T-helper 2 cell treated with Interferon-gamma antibody and Interleukin-4, amounts not matched to agents 5 μg/mL and 100 μg/mL, for 36 hours (primary cell): ENCODE measurements at places on chromosomes 12 and 14.

DNA sequence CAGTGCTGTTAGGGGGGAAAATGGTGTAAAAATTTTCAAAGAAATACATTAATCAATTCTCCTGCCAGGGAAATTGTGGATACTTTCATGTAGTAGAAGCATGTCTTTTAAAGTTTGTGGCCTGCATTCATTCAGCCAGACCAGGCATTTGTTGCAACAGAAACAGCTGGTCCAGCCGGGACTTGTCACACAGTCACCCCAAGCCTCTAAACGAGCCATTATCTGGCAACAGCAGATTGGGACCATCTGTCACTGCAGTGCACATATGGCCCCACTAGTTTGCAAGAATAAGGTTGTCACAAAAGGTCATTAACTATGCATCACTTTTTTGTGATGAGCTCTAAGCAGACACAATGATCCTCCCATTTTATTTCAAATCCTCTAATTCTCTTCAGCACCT, 193.9 kb downstream of the PHLDA1 start:
- H3K36me3 ChIP-seq: no peaks in the 10 kb centered on the region
- H3K27me3 ChIP-seq: no peaks in the 10 kb centered on the region
- no peaks in the 10 kb centered on the region for H3K4me1 ChIP-seq
- H3K27ac ChIP-seq: no peak overlapping the region

DNA sequence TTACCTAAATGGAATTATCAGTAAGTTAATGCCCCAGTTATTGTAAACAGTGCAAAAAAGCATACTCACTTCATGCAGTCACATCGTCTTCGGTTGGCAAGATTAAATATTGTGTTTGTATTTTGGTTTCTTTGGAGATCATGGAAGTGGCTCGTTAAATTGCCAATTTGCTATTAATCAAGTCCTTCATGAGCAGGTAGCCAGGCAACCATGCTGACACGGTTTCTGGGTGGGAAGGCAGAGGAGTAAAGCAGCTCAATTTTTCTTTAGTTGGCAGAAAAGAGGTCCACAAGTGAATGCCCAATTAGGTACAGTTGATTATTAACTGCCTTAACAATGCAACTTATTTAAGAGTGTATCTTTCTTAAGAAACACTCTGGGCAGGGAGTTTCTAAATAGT, 43.9 kb downstream of the PPP4R3A start:
- peaks cover 8% of the 10 kb centered on the region for H3K4me1 ChIP-seq
- no peak overlapping the region for H3K27ac ChIP-seq
- DNase-seq: no peak

DNA sequence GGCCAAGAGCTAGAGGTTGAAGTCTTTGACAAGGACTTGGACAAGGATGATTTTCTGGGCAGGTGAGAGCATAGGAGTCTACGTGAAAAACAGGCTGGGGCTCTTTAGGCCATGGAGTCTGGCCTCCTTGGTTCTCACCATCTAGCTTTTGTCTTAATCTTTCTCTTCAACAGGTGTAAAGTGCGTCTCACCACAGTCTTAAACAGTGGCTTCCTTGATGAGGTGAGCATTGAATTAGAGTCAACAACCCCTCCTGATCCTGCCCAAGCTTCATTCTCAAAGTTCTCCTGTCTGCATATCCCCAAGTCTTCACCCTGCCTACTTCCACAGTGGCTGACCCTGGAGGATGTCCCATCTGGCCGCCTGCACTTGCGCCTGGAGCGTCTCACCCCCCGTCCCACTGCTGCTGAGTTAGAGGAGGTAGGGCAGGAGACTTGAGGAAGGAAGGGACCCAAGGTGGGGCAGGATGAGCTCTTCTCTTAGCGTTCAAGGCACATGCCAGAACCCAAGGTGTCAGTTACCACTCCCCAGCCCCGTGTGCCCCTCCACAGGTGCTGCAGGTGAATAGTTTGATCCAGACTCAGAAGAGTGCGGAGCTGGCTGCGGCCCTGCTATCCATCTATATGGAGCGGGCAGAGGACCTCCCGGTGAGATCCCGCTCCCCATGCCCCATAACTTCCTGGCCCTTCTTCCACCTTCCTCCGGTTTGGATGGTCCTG, 9.9 kb downstream of the ESYT1 start:
- H3K36me3 ChIP-seq: peaks cover 86% of the 10 kb centered on the region
- H3K27ac ChIP-seq: peak overlapping the region; percentile 80
- H3K4me3 ChIP-seq: peak overlapping the region; percentile 48
- no peaks in the 10 kb centered on the region for H3K27me3 ChIP-seq

DNA sequence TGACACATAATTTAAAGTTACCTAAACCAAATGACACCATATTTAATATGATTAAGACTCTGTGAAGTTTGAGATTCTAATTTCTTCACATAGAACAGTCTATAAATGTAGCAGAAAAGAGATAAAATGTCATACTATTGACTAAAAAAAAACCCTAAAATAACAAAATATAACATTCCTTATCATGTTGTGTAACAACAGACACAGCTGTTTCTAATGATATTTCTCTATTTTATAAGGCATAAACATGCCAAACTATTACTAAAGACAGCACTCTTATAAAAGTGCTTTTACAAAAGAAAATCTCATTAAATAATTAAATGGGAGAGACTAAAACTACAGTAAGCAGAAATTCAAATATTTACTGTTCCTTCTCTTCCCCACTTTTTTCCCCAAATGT, 49.4 kb downstream of the NOVA1 start:
- H3K4me1 ChIP-seq: no peaks in the 10 kb centered on the region
- H3K36me3 ChIP-seq: no peaks in the 10 kb centered on the region
- H3K27me3 ChIP-seq: no peaks in the 10 kb centered on the region
- DNase-seq: no peak
- no peak overlapping the region for H3K27ac ChIP-seq
- no peak overlapping the region for H3K4me3 ChIP-seq

DNA sequence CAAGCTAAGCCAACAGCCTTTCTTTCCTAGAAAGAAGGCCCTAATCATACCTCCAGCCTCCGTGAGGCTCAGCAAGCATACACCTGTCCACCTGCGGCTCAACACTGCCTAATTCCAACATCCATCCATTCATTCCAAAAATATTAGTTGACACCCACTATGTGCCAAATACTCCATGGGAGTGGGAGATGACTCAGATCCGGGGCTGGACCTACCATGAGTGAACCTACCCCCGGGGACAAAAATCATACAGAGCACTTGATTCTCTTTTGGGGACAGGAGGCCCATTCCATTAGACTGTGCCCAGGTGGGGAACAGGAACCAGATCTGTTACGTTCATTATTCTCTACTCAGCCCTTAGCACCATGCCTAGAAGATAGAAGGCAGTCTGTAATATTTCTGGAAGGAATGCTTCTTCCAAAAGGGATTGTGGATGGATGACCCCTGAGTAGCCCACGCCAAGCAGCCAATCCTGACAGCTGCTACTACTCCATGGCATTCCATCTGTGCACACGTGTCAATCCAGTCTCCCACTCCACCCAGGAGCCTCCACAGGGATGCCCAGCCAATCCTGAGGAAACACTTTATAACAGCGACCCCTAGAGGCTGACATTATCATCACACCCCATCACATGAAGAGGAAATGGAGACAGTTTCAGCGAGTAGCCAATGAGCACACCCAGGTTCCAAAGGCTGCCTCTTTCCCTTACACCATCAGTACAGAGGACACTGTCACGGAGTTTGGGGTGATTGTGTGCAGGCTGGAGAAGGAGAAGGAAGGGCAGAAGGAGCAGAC, 170.7 kb downstream of the ESRRB start:
- no peaks in the 10 kb centered on the region for H3K27me3 ChIP-seq
- DNase-seq: no peak
- no peaks in the 10 kb centered on the region for H3K4me1 ChIP-seq
- H3K36me3 ChIP-seq: no peaks in the 10 kb centered on the region

GRCh38 chr12:53709671-53710070, 17.6 kb downstream of the CALCOCO1 start:
- no peaks in the 10 kb centered on the region for H3K4me1 ChIP-seq
- no peak overlapping the region for H3K27ac ChIP-seq
- H3K36me3 ChIP-seq: peaks cover 2% of the 10 kb centered on the region
- H3K4me3 ChIP-seq: no peak overlapping the region
- DNase-seq: no peak

DNA sequence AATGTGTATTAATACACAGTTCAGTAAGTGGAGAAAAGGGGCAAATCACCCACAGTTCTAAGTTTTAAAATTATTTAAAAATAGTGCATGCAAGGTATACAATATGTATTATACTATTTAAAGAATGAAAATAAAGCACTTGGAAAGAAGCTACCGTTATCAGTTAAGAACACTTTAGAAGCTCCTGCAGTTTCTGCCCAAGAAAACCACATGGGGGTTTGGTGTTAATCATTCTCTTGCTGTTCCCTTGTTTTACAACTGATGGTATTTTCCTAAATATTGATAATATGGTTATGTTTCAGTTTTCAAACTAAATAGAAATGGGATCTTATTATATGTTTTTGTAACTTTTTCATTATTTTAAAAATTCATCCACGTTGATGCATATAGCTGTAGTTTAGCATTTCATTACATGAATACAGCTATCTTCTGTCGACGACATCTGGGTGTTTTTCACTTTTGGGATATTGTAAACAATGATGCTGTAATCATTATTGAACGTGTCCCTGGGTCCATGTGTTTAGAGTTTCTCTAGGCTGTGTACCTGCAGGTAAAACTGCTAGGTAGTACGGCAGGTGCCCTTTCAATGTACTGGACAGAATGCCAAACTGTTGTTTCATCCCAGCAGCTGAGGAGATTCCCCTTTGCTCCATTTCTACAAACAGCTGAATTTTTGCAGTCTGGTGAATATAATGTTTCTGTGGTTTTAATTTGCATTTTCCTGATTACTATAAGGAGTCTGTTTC, 64.1 kb downstream of the APPL2 start:
- H3K27ac ChIP-seq: no peak overlapping the region
- no peaks in the 10 kb centered on the region for H3K27me3 ChIP-seq
- H3K36me3 ChIP-seq: peaks cover 52% of the 10 kb centered on the region
- H3K4me1 ChIP-seq: peaks cover 19% of the 10 kb centered on the region
- DNase-seq: no peak

DNA sequence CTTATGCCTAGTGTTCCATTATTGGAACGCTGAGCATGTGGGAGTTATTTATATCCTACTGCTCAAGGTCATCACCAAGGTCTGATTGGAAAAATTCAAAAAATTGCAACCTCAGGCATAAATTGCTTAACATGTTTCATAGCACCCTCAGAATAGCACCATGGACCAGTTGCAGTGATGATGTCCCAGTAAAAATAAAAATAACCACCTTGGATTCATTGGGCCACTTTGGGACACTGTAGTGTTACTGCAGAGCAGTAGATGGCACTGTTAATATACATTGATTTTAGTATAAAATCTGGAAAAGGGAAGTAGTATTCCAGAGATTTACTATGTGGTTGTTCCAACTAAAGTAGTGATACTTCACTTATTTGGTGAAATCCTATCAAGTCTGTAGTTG, 31.0 kb upstream of the PTCSC3 start:
- H3K36me3 ChIP-seq: no peaks in the 10 kb centered on the region
- H3K4me3 ChIP-seq: no peak overlapping the region
- no peak overlapping the region for H3K27ac ChIP-seq
- no peaks in the 10 kb centered on the region for H3K4me1 ChIP-seq
- H3K27me3 ChIP-seq: peaks cover 2% of the 10 kb centered on the region

GRCh38 chr12:91851741-91852477, 293.7 kb downstream of the BTG1 start:
- no peak overlapping the region for H3K27ac ChIP-seq
- H3K27me3 ChIP-seq: peaks cover 4% of the 10 kb centered on the region
- H3K36me3 ChIP-seq: no peaks in the 10 kb centered on the region
- H3K4me1 ChIP-seq: peaks cover 5% of the 10 kb centered on the region
- no peak for DNase-seq

- H3K27me3 ChIP-seq: peaks cover 19% of the 10 kb centered on the region
- no peaks in the 10 kb centered on the region for H3K36me3 ChIP-seq
- H3K4me3 ChIP-seq: no peak overlapping the region
- no peak for DNase-seq
- H3K4me1 ChIP-seq: no peaks in the 10 kb centered on the region
Measured at GRCh38 chr14:103225062-103225461, 101.8 kb downstream of the TNFAIP2 start.

GRCh38 chr12:65595016-65595560, 229.2 kb upstream of the HMGA2 start:
- H3K36me3 ChIP-seq: no peaks in the 10 kb centered on the region
- no peak overlapping the region for H3K27ac ChIP-seq
- H3K4me1 ChIP-seq: no peaks in the 10 kb centered on the region

DNA sequence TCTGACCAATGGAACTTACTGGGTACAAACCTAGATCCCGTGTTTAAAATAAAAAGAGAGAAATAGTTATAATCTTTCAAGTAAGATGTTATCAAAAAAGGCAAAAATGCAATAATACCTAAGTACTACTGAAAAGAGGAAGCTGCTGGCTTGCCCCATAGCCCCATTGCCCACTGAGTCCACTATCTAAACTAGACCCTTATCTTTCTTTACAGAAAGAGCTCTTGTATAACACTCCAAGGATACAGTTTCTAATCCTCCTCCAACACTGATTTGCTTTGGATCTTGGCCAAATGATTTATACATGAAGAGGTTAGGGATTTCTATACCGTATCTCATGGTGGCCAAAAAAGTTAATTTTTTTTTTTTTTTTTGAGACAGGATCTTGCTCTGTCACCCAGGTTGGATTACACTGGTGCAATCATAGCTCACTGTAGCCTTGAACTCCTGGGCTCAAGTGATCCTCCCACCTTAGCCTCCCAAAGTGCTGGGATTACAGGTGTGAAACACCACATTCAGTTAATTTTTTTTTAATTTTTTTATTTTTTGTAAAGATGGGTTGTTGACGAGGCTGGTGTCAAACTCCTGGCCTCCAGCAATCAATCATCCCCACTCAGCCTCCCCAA, 2.6 kb downstream of the GXYLT1 start:
- H3K4me3 ChIP-seq: no peak overlapping the region
- DNase-seq: no peak
- no peak overlapping the region for H3K27ac ChIP-seq

DNA sequence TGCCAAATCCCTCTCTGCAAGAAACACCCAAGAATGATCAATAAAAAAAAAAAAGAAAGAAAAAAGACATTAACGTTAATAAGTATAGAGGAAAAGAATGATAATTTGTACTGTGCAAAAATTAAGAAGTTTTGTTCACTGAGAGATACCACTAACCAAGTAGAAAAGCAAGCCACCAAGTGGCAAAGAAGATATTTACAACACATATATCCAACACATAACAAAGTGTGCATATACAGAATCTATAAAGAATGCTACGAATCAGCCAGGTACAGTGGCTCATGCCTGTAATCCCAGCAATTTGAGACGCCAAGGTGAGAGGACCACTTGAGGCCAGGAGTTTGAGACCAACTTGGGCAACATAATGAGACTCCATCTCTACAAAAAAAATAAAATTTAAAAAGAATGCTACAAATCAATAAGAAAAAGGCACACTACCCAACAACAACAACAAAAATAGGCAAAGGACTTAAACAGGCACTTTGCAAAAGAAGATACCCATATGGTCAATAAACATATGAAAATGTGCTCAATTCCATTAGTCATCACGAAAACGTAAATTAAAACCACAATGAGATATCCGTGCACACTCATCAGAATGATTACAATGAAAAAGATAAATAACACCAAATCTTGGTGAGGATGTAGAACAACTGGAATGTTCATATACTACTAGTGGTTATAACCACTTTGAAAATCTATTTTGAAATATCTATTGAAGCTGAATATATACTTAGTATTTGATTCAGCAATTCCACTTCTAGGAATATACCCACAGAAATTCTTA, 19.8 kb downstream of the GALNT4 start:
- no peak overlapping the region for H3K27ac ChIP-seq
- H3K4me1 ChIP-seq: peaks cover 13% of the 10 kb centered on the region
- no peaks in the 10 kb centered on the region for H3K27me3 ChIP-seq
- H3K36me3 ChIP-seq: peaks cover 14% of the 10 kb centered on the region
